SK-N-SH (cell line): ENCODE measurements at places on chromosomes 13 and 19. TPM values are rescaled to one million over a fixed set of nuclear protein-coding genes. Genes with fewer than 3 reads are reported as not detected.

SHC2 gene
- polyA plus RNA-seq = 0.64 and 0.80 TPM in 2 replicates

- peak; percentile 91 for DNase-seq
These were observed 20.9 kb downstream of the CAPS start for GRCh38 chr19:5934774-5935472.

DACT3 gene
- 9.5 and 10.6 TPM in 2 replicates for polyA plus RNA-seq

GRCh38 chr13:95552539-95553441 is at the start of gene CLDN10:
TSS of gene CLDN10 (plus strand) at chr13:95552720. CDS start at chr13:95552754, 34 bp downstream.
- DNase-seq = peak; percentile 93

GRCh38 chr13:45353895-45354294 is 12.9 kb upstream of the TPT1 start:
- no peak for DNase-seq

PSG3 gene
- 0.07 and 0.10 TPM in 2 replicates for polyA plus RNA-seq

COX7A1 gene
- polyA plus RNA-seq = not detected in 2 replicates

OVOL3 gene
- 0.18 TPM in 1 of 2 replicates, not detected in the other for polyA plus RNA-seq

IRGC gene
- polyA plus RNA-seq = not detected in 2 replicates

- no peak for DNase-seq
These were observed 7.3 kb downstream of the SIRT6 start for GRCh38 chr19:4174895-4175668.

GRCh38 chr13:19150712-19151228 is 30.9 kb downstream of the TUBA3C start:
- no peak for DNase-seq

GRCh38 chr13:39282400-39282972 is 244.2 kb downstream of the NHLRC3 start:
- no peak for DNase-seq

DNA sequence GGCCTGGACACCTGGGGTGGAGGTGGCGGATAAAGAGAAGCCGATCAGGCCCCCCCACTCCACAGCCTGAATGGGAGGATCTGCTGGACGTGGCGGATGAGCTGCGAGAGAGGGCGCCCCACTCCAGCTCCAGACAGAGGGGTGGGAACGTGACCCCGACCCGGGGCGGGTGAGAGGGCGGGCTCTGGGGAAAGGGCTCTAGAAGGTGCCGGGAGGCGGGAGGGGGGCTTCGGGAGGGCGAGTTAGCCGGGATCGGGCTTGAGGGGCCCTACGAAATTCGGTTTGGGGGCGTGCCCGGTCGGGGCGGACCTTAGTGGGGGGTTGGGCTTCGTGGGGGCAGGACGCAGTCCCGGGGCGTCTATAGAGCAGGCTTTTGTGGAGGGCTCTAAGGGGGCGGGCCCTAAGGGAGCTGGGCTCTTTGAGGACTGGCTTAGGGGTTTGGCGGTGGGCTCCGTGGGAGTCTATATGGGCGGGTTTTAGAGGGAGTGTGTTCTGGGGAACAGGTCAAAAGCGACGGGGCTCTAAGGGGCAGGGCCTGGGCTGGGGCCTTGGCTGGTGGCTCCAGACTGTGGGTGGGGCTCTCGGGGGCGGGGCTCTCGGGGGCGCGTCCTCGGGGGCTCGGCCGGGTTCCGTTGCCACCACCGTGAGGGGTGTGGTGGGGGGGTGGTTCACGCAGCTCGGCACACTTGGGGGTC is 4.1 kb upstream of the NANOS3 start:
- peak; percentile 43 for DNase-seq

- peak; percentile 78 for DNase-seq
These were observed 9.1 kb upstream of the OLFM2 start for GRCh38 chr19:9945319-9945966.

DNA sequence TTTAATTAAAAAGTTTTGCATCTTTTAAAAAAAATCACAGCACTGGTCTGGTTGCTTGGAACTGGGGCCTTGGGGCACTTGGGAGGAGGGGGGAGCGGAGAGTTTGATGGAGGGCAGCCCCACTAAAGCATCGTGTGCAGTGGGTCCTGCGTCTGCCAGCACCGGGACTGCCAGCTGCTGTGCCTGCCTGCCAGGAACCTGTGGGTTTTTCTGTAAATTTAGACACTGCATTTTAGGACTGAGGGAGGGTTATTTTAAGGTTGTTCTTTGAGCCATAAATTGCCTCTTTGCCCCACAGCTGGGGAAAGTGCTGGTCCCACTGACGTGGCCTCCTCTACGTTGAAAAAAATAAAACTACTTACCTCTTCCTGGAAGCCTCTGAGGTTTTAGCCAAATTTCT is 2.9 kb downstream of the KLF2 start:
- DNase-seq = no peak

DNA sequence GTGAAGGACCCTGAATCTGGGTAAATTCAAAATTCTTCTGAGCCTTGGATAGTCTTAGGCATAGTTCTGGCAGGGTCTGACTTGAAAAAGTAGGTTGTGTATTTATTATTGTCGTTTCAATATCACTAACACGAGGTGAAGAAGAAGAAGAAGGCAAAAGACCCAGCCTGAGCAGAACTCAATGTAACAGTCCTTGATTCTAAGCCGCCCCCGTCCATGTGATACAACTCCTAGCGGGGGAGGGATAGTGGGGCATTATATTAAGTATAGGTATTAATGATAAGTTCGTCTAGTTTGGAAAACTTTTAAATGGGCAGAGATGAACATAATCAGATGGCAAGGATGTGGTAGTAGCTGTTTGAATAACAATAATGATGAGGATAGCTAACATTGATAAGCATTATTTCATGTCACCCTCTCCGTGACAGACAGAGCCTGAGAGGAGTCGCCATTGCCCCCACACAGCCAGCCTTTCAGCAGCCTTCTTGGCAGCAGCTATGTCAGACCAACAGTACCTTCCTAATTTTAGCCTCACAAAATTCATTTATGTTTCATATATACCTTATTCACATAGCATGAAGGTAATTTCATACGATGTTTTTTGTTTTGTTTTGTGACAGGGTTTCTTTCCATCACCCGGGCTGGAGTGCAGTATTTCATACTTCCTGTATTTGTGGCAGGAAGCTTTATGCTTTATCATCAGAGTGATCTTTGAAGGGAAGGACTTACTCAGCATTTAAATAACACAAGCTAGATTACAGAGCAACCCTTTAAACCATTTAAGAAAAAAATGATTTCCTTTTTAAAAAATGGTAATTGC is 64.4 kb upstream of the NPAS1 start:
- no peak for DNase-seq

GRCh38 chr13:47087841-47088240 is 191.0 kb upstream of the HTR2A start:
- no peak for DNase-seq

SYDE1 gene
- 40.6 and 44.1 TPM in 2 replicates for polyA plus RNA-seq

GPR4 gene
- 0.29 and 0.69 TPM in 2 replicates for polyA plus RNA-seq

PLA2G4C gene
- 6.0 and 6.1 TPM in 2 replicates for polyA plus RNA-seq

DNA sequence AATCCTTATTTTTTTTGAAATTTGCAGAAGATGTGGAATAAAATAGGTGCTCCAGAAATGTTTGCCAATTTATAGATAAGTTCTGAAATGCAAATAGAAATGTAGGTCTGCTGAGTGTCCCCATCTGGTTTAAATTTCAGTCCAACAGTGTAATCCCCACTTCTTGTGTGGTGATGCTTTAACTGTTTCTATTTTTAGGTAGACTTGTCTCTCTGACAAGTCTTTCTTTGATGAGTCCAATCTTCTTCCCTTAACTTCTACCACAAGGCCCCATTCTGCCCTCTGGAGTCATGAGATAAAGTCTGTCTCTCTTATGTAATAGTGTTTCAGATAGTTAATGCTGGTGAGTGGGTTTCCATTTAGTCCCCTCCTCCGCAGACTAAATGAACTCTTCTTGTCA is 390.4 kb downstream of the RFC3 start:
- no peak for DNase-seq

DNA sequence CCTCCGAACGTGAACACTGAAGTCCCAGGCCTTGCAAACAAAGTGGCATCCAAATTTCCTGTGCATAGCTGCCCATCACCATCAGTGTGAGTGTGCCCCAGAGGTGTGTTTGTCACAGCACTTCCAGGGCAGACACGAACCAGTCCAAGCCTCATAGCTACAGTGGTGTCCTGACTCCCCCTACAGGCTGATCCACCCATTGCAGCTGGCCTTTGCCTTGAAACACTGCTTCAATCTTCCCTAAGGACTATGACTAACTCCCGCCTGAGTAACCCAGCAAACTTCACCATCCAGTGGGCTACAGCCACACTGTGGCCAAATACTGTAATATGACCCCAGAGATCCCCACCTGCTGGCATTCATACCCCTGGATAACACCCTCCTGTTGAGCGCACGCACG is 3.9 kb downstream of the ZNF266 start:
- peak; percentile 59 for DNase-seq

RASAL3 gene
- 0.02 TPM in 2 replicates for polyA plus RNA-seq

GRCh38 chr19:30480097-30480496 is 107.9 kb downstream of the ZNF536 start:
- DNase-seq = no peak

DNA sequence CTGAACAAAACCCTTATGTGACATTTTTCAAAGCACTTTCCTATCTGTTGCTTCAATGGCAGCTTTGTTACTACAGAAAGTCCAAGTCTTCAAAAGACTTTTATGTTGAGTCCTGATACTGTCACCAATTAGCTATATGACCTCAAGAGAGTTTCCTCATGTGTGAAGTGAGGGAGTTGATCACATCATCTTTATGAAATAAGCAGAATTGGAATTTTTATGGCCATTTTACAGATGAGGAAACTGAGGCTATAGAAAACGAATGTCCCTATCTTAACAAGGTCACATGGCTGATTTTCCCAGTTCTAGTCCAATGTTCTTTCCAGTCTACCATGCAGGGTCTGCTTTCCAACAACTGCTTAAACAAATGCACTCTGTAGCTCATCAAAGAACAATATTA is 2.6 kb downstream of the TNFRSF19 start:
- no peak for DNase-seq

SLC17A7 gene
- 0.39 and 0.59 TPM in 2 replicates for polyA plus RNA-seq

ETV2 gene
- polyA plus RNA-seq = 0.84 and 1.6 TPM in 2 replicates

DNA sequence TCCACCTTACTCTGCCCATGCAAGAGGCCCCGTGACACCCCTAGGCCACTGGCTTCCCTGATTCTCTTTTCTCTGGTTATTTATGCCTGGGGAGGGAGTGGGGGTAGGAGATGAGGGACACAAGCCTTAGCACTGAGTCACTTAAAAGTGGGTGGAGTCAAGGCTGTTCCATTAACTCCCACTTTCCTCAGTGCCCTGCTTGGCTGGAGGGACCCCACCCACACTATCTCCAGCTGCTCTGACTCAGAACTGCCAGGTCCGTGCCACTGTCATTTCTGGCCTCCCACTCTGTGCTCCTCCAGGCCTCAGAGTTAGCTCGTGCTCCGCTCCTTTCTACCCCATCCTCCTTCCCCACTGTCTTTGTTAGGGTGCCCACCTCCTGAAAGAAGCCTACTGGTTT is 113.4 kb upstream of the UQCRFS1 start:
- no peak for DNase-seq
